ENCODE measurements at places on chromosomes 12 and 14. TPM values are rescaled to one million over a fixed set of nuclear protein-coding genes. Genes with fewer than 3 reads are reported as not detected.

PLA2G1B gene
- not detected for total RNA-seq

OR4K14 gene
- not detected for total RNA-seq

SYCP3 gene
- not detected for total RNA-seq

KRT82 gene
- not detected for total RNA-seq

CACNA1C gene
- 28.1 TPM for total RNA-seq

OVCH1 gene
- 0.83 TPM for total RNA-seq

PTPRQ gene
- total RNA-seq, result 1.2 TPM

TSHR gene
- 0.33 TPM for total RNA-seq
